ENCODE measurements at places on chromosomes 2 and 18.

DNA sequence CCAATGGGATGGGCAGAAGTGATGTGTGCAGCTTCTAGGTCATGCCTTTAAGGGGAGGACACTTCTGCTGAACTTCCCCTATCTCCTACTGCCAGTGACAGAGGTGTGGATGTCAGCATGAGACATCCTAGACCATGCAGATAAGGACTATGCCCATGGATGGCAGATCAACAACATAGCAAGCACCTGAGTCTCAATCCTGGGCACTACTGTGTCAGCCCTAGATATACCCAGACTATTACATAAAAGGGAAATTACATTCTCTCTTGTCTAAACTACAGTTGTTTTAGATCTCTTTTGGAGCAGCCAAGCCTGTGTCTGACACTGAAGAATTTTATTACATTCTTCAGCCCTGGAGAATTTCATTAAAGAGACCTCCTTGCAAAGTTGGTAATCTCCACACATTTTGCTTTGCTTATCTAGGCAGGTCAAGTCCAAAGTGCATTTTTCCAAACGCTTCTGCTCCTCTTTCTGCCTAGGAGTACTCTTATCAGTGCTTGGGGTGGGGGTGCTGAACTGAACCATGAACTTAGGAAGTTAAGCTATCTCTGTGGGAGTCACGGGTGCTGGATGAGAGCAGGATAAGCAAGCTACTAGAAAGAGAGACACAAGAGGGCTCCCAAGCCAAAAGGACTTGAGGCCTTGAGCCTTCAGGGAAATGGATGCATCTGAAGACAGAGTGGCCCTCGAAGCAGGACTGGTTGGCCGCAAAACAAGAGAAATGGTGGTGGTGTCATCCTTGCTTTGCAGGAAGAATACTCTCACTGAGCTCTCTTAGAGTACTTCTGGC, 95.2 kb upstream of the SPRED2 start:
- no peak for DNase-seq

DNA sequence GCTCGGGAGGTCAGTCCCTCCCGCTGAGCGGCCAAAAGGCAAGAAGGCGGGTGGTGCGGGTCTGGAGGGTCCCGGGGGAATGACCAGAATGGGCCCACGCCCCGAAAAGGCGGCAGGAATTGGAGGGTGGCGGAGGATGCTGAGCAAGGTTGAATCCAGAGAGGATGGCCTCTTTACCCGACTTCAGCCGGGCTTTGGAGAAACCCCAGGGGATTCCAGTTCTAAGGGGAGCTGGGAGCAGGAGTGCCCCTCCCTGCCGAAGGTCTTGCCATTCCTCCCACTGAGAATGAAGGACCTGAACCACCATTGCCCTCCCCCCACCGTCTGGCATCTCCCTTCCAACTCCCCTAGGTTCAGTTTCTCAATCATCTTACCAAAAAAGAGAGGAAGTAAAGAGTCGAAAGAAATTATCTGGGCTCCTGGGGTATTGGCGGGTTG, 38.9 kb upstream of the ATP6V1B1 start:
- no peak for DNase-seq

GRCh38 chr2:206996556-206997065, 57.3 kb downstream of the CPO start:
- DNase-seq = no peak

- no peak for DNase-seq
Observed at GRCh38 chr2:201228271-201228911, 31.9 kb upstream of the CASP8 start.

DNA sequence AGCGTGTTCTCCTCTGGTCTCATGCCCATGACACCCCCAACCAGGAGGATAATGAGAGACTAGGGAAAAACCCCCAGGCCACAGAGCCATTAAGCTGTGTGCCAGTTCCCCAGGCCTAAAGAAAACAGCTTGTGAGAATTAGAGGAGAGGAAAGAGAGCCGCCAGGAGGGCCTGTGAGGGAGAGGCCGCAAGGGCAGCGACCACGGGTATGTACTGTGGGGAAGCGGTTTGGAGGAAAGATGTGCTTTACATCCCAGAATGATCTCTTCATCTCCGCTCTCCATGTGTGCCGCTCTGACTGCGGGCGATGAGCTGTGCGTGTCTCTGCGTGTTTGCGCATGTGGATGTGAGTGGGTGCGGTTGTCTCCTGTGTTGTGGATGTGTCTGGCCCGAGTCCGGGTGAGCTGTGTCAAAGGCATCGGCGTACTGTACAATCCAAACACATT, 82.9 kb downstream of the DYSF start:
- DNase-seq = no peak

GRCh38 chr2:172196768-172197431, 94.2 kb upstream of the DLX2 start:
- peak; percentile 55 for DNase-seq

- no peak for DNase-seq
Observed at GRCh38 chr18:10225300-10225699, 229.1 kb upstream of the APCDD1 start.

- DNase-seq = peak; percentile 58
Observed at GRCh38 chr2:200905618-200906296, 16.6 kb downstream of the NIF3L1 start.

GRCh38 chr18:67518566-67518965, 2.0 kb upstream of the DSEL start:
- no peak for DNase-seq

DNA sequence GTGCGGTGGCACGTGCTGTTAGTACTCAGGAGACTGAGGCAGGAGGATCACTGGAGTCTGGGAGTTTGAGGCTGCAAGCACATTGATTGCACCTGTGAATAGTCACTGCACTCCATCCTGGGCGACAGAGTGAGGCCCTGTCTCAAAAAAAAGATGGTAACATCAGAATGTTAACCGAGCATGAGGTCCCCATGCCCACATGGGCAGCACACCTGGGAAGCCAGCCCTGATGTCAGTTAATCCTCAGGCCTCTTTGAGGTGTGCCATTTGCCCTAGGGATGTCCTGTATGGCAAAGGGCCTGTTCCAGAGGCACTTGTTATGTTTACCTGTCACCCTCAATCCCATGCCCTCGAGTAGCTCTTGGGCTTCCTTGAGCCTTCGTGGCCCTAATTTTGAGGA, 16.6 kb downstream of the RBFA start:
- no peak for DNase-seq

DNA sequence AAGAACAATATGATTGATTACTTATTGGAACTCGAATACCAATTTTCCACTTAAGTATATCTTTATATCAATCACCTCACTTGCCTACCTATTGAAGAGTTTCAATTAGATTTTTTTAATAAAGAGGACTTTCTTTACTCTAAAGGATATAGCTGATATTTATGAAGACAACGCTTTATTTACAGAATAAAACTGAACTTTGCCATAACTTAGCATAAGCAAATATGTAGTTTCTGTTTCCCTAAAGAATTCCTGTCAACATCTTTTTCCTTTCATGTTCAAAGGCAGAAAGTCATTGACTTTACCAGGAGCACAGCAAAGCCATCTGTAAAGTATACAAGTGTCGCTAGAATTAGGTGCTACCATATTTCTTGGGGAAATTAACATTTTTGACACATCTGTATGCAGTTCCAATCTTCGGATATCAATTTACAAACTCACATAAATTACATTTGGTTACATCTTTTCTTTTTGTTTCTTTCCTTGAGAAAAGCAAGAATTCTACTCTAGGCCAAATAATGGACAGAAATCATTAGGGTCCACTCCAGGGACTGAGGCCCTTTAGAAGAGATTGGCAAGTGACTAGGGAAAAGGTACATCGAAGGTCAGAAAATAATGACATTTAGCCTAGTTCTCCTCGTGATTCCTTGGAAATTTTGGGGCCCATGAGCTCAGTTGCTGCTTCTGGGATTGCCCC, 7.5 kb upstream of the SCN1A start:
- DNase-seq = no peak

DNA sequence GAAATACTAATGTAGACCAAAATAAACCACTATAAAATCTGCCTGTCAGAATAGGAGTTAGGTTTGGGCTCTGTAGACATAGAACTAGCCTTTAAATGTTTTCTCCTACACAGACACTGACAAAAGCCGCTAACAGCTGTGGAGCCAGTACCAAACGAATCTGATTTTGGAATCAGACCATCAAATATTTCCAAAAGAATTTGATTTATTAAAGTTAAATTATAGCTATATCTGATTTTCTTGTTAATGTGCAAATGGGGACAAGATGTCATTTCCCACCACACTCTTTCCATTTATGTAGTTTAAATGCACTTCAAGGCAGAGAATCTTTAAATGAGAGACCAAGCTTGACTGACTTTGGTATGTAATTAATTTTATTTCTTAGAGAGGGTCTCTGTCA, 343.4 kb upstream of the FIGN start:
- DNase-seq = no peak

GRCh38 chr2:126558029-126558428, 97.9 kb upstream of the GYPC start:
- DNase-seq = no peak

DNA sequence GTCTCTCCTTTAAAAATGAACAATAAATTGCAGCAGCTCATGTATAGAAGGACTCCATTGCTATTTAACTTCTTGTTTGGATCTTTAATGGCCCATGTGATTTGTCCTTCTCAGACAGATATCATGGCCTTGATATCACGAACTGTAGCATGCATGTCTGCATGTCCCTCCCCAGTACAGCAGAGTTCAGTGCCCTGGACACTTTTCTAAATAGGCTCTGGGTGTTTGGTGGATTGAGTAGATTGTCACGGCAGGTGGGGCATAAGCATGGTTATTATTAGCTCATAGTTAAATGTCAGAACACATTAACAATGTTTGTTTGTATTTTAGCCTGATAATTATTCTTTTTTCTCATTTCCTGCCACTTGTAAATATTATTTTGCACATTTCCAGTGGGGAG, 118.3 kb downstream of the LRRTM1 start:
- no peak for DNase-seq

GRCh38 chr2:156339110-156339847, 6.8 kb upstream of the NR4A2 start:
- no peak for DNase-seq

GRCh38 chr2:214558341-214558740, 147.5 kb downstream of the VWC2L start:
- DNase-seq = no peak

- no peak for DNase-seq
Observed at GRCh38 chr2:176592216-176592615, 323.0 kb downstream of the MTX2 start.

DNA sequence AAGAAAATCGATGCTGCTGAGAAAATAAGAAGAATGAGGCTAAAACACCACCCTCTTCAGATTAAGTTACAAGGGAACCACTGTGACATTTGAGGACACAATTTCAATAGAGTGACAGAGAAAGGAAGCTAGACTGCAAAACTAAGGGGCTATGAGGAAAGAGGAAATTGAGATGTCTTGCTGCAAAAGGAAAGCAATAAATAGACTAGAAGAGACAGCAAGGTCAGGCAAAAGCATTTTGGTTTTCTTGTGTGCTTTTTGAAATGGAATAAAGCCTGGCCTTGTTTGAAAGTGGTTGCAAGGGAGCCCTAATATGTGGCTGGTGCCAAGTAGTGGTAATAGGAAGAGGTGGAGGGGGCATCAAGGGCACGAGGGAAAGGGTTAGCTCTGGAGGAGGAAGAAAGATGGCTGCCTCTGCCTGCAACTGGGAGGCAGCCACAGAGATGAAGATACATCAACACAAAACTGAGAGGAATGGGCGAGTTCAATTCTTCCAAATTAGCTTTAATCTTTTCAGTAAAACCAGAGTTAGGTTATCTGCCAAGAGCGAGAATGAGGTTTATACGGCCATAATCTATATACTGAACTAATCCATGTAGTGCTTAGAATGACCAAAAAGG, 1.2 kb upstream of the MRO start:
- no peak for DNase-seq

- DNase-seq = peak; percentile 30
Observed at GRCh38 chr2:207338220-207338607, 172.5 kb upstream of the KLF7 start.

DNA sequence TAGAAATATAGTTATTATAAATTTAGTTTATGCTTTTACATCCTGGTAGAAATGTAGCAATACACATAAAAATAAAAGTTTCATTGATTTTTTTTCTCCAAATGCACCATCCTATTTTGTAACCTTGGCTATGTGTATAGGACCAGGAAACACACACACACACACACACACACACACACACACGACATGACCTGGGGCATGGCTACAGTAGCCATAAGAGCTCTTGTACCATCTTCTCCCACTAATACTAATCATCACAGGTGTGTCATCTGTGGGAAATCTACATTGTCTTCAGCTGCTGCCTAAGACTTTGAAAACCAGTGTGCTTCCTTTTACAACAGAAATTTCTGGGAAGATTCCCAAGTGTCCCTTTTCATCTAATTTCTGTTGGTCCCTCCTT, 144.3 kb downstream of the MCFD2 start:
- no peak for DNase-seq

DNA sequence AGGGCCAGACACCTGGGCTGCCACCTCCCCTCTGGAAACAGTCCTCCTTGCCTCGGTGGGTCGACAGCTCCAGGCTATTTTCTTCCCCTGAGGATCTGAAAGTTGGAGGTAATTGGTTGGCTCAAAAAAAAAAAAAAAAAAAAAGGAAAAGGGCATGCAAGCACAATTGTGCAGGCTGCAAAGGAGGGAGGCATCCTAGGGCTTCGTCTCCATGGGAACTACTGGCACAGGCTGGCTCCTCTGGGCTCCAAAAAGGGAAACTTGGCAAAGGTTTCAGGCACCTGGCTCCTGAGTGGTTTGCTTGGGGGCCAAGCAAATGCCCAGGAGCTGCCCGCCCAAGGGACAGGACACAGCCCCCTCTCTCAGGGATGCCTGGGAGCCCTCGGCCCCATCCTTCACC, 1.1 kb upstream of the KCNIP3 start:
- no peak for DNase-seq

GRCh38 chr2:157789933-157790511, 86.1 kb downstream of the ACVR1 start:
- DNase-seq = no peak

GRCh38 chr2:58427572-58428095, 186.5 kb upstream of the FANCL start:
- no peak for DNase-seq

- peak; percentile 66 for DNase-seq
Observed at GRCh38 chr2:148645539-148646230, 1.1 kb downstream of the EPC2 start.

DNA sequence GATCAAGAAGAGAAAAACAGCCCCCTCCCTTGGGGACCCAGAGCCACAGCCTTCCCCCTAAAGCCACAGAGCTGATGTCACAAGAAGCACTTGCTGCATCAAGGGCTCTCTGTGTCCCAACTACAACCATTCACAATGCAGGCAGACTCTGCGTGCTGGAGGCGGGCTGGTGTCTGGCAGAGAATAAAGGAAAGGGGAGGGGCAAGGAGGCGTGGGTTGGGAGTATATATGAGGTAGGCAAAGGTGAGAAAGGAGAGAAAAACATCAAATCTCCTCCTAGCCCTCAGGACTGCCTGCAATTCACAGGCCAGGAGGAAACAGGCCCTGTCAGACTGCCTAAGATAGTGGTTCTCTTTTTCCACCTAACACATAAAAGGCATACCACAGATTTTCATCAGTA, 48.8 kb upstream of the IHH start:
- DNase-seq = peak; percentile 62

DNA sequence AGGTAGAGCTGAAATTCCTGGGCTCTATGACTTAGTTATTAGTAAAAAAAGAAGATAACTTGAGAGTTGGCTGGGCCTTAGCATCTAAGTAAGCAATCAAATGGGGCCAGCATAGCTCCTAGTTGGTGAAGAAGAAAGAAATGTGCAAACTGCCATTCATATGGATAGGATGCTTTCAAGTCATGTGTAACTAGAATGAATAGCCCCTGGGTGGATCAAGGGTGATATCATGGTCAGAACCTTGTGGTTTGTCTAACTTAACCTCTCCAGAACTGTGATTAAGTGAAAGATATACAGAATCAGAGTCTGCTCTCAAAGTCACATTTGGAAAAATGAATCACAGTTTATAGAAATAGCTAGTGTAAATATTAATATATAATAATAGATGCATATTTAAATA, 198.7 kb upstream of the DTNA start:
- DNase-seq = no peak

Data from stimulated activated CD4-positive, alpha-beta T cell treated with anti-CD3 and anti-CD28 coated beads, Interleukin-1b, Interleukin-23, amount 100 ng/mL, for 48 hours (primary cell).